ENCODE measurements at places on chromosomes 11 and 22.

DNA sequence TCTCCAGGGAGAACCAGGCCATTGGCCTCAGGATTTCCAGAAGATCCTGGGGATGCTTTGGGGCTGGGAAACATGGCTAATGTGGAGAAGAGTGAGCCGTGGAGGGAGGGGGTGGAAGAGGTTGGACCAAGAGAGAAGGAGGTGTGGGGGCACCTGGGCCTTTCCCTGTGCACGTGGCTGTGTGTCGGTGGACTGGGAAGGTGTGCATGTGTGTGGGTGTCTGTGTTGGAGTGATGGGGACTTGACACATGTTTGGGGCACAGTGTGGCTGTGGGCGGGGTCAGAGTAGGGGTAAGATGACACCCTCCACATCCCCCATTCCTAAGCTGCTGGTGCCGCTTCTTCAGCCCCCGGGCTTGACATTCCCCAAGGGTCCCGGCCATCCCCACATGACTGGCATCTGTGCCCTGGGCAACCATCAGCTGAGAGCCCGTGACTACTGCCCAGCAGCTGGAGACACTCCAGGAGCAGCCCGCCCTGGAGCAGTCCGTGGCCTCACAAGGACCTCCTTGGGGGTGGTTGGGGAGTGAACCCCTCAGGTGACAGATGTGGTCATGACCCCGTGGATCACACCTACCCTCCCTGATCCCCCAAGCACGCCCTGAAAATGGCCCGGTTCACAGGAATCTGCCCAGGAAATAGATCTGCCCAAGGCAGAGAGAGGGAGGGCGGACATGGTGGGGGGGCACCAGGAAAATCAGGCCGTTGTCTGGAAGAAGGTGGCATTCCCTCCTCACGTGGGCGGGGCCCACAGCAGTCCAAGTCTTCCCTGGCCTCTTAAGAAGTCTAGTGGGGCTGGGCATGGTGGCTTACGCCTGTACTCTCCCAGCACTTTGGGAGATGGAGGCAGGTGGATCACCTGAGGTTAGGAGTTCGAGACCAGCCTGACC, 34.8 kb upstream of the SOX10 start:
- no peak for DNase-seq

GRCh38 chr22:49701380-49702067, 126.1 kb downstream of the BRD1 start:
- no peak for DNase-seq

DNA sequence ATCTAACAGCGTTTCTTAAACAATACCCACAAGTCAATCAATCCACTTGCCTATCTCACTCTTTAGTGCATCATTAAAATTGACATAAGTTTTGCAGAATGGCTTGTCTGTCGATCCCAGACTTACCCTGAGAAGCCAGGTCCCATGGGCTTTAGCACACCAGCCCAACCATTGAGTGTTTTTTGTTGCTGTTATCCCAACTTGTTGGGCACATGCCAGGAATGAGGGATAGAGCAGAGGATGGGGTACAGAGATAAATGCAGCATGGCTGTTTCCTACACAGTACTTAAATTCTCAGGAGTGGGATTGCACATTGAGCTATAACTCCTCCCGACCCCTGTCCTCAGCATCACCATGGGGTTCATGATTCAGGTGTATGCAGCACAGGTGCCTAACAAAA, 64.2 kb upstream of the RASSF10 start:
- no peak for DNase-seq

DNA sequence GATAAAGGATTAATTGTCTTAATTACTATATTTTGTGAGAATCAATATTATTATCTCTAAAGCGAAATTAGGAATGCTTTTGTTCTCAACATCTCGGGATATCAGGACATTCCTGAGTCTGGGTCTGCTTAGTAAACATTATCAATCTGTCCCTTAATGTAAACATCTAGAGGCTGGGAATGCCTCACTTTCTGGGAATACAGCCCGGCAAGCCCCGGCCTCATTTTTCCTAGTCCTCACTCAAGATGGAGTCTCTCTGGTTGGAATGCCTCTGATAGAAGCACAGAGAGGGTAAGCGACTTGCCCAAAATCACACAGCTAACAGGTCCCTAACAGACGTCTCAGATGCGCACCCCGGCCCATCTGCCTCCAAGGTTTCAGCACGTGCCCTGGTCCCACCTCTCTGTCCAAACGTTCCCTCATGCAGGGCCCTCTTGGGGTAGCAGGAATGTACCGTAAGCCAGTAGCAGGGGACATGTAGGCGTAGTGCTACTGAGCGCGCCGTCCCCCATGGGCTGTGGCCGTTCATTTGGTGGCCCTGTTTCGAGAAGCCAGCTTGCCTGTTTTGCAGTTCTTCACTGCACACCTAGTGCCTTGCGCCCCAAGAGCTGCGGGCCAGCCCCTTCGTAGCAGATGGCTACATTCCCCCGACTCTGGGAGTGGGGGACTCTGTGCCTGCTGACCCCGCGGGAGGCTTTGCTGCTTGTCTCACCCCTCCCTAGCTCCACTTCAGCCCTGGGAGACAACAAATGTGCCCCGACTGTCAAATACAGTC, 62.2 kb upstream of the FADD start:
- DNase-seq, result no peak

- DNase-seq, result no peak
These were observed 32.0 kb downstream of the CERK start for GRCh38 chr22:46706060-46706459.

Data from left cardiac atrium (tissue), 4 donors.